Fibroblast of lung (primary cell): ENCODE measurements at places on chromosomes 4 and X. TPM values are rescaled to one million over a fixed set of nuclear protein-coding genes. Genes with fewer than 3 reads are reported as not detected.

The TXK gene
- 0.26 and 0.66 TPM in 2 replicates for total RNA-seq

DNA sequence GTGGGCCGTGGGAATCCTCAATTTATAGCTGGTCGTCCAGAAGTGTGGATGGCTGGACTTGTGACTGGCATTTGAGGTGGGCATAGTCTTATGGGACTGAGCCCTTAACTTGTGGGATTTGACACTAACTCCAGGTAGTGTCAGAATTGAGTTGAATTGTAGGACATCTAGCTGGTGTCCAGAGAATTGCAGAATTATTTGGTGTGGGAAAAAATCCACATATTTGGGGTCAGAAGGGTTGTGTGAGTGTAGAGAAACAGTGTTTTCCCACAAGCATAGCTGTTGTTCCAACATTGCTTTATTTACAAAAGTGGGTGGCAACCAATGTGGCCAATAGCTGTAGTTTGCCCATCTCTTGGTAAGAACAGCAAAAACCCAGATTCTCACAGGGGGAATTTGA lies 91.3 kb downstream of the MOSPD2 start:
- DNase-seq, result peak; percentile 33

GRCh38 chr4:131002132-131002531 lies 1906.2 kb downstream of the C4orf33 start:
- DNase-seq, result no peak

DNA sequence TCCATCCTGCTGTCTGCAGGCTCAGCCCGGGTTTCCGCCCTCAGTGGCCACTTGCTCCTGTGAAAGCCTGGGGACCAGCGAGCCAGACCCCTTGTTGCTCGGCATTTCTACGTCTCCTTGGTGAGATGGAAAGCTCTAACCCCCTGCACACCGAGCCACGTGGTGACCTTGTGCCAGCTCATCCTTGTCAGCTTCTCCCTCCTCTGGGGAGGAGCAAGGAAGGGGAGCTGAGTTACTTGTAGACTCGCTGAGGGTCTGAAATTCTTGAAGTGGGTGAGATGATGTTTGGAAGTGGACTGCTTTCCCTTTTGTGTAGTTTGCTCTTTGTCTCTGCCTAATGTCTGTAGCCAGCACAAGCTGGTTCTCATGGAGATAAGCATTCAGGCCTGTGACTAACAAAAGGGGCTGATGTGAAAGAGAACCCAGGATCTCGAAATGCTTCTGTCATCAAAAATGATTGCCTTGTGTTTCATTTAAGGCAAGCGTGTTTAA lies 29.3 kb downstream of the RGS12 start:
- DNase-seq, result peak; percentile 27

DNA sequence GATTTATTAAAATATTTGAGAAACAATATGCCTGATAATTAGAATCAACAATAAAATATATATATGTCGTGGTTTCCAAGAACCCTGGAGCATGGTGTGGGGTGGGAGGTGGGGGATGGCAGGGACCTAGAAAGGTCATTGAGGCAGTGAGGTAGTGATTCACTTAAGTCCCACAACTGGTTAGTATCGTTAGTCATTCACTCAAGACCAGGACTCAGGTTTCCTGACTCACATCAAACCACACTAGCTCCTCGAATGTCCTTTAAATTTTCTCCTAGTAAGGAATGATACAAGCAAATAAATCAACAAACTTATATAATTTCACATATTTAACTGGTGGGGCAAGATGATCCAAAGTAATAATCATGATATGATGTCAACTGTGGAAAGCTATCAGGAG lies 158.8 kb upstream of the AADAT start:
- peak; percentile 30 for DNase-seq

DNA sequence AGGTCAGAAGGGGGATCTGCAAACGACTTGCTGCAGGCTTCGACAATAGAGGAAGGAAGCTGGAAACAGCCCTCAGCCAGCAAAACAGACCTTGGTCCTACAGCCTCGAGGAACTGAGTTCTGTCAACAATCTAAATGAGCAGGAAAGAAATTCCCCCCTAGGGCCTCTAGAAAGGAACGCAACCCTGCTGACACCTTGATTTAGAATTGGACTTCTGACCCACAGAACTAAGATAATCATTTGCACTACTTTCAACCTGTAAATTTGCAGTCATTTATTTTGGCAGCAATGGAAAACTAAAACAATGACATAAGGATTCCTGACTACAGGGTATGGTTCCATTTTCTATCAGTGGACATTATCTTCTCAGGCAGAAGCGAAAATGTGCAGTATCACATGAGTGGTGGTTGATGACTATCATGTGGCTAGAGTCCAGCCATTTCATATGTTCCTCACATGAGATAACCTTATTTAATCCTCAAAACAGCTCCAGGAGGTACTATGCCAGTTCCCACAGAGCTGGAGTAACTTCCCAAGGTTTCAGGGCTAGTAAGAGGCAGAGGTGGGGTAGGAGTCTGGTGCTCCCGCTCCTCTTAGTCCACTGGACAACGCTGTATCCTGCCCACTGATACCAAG lies 61.6 kb downstream of the SAT1 start:
- DNase-seq, result peak; percentile 24

GRCh38 chr4:179130122-179130714 lies 1688.0 kb upstream of the AGA start:
- no peak for DNase-seq

DNA sequence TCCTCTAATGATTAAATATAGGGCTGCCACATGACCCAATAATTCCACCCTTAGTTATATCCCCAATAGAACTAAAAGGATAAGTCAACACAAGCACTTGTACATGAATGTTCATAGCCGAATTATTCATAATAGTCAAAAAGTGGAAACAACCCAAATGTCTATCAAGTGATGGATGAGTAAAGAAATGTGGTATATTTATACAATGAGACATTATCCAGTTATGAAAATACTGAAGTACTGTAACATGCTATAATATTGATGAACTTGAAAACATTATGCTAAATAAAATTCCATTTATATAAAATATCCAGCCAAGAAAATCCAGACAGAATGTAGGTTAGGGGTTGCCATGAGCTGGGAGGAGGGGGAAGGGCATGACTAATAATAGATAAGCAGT lies 436.7 kb upstream of the AADAT start:
- no peak for DNase-seq

GRCh38 chrX:23637187-23637586 lies 30.1 kb upstream of the PRDX4 start:
- no peak for DNase-seq

DNA sequence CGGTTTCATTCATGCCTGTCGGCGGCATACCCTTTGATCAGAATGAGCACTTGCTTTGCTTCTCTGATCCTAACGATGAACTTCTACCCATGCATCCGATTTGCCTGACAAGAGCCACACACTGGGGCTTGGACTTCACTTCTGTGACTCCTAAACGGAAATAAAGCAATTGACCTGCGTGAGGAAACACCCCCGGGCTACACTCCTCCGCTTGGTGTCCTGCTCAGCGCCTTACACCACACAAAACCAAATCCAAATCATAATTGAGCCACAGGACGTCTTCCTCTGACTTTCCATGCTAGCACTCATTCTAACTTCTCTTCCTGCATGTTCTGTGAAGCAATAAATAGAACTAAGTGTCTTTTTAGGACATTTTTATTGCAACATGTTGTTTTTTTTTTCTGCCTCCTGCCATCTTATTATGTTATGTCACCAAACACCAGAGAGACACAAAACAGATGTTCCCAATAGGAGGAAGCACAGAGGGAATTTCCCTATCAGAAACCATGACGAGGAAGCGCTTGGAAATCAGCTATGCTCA lies 110.8 kb upstream of the FAM9B start:
- no peak for DNase-seq

- DNase-seq, result peak; percentile 48
Measured at GRCh38 chr4:73259571-73260090, 1.0 kb upstream of the ANKRD17 start.
